Caki2 (cell line): ENCODE measurements at places on chromosomes 6 and 20.

DNA sequence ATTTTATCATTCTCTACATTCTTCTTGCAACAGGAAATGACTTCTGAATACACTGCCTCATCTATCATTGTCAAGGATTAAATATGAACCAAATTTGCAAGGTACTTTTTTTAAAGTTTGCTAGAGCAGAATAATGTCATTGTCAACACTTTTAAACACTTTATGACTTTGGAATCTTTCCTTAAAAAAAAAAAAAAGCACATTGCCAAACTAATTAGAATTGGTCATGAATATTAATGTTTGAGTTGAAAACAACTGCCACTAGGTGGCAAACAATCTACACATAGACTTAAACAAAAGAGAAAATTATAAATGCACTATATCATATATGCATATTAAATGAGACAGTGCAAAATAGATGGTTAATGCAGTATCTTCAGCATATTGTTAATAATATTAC, 32.5 kb upstream of the TMEM244 start:
- DNase-seq, result no peak

DNA sequence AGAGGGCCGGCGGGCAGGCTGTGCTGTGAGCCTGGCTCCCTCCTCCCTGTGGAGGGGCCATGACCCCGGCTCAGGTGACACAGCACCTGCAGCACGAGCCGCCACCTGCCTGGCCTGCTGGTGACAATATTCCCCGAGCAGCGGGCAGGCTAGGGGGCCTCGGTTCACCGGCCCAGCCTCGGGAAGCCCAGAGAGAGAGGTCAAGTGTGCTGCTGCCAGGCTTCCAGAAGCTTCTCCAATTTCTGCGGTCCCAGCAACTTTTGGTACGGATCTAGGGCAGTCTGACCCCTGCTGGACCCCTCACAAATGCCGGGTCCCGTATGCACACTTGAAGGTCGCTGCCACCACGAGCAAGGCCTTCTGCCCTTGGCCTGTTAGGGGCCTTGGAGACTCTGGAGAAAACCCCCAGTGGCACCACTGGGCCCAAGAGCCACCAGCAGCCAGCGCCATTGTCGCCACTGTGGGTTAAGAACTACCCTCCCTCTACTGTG, 38.6 kb upstream of the NOL4L start:
- no peak for DNase-seq

DNA sequence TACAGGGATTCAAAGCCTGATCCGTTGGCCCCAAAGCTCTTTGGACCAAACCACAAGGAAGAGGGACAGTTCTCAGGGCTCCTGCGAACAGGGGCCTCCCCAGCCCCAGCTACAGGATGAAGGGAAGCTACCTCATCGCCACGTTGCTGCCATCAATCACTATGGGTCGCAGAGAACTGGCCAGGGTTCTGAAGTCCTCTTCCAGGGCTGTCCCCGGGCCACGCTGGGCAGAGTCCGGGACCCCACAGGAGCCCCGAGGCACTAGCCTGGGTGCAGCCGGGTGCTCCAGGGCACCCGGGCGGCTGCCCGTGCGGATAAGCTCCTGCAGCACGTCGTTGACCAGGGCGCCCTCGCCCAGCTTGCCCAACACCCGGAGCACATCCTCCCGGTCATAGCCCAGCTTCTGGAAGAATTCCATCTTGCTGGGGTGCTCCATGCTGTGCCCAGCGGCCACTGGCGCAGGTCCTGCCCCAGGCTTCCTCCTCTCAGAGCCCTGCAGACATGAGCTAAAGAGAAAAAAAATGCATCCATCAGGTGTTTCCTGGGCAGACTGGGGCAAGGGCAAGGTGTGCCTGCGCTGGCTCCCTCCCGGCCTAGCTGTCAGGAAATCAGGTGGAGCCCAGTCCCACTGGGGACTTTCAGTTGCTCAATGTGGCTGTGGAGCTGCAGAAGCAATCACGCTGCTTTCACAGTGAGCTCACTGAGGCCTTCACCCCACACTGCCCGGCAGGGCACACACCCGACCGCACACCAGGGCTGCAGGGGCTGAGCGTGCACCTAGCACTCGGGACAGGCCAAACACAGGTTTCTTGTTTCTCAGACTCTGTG, 10.5 kb downstream of the ZC3H12D start:
- no peak for DNase-seq

DNA sequence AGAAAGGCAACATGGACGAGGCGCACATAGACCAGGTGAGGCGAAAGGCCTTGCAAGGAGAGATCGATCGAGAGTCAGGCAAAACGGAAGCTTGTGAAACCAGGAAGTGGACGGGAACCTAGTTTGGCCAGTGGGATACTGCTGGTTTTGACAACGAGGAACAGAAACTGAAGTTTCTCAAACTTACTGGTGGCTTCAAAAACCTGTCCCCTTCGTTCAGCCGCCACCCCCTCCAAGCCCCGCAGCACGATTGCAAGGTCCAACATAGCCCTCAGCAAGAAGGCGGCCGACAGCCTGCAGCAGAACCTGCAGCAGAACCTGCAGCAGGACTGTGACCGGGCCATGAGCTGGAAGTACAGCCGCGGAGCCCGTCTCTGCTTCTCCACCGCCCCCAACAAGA, 238.0 kb downstream of the KHDC1L start:
- no peak for DNase-seq

DNA sequence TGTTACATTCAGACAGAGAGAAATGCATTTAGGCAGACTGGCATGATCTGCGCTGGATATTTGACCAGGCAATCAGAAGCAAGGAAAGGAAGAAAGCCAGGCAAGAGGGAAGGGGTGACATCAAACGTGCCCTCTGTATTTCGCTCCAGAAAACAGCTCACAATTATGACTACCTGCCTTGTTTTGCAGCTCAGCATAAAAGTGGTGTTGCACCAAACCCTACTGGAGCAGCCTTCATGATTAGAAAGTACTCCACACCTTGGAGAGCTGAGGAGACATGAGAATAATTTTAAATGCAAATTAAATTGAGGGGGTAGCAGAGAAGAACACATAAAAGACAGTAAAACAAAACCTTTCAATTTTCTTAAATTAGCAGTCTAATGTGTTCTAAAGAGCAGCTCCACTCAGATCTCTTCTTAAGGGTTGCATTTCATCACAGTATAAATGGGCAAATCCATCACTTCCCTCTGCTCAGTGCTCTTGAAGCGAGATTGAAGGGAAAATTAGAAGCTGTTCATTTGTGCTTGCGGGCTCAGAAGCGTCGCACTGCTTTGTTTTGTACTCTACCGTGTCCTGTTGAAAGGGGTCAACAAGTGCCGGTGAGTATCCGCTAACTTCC, at the start of gene PHACTR1:
Gene PHACTR1, plus strand, starts transcription at position 470 of the 619 bp plus-strand sequence.
- no peak for DNase-seq

- DNase-seq, result no peak
Observed at GRCh38 chr6:31096215-31096614, 16.2 kb downstream of the C6orf15 start.

- no peak for DNase-seq
Observed at GRCh38 chr6:38348371-38348770, 291.4 kb downstream of the BTBD9 start.

- no peak for DNase-seq
Observed at GRCh38 chr6:38113825-38114576, 294.5 kb downstream of the ZFAND3 start.

DNA sequence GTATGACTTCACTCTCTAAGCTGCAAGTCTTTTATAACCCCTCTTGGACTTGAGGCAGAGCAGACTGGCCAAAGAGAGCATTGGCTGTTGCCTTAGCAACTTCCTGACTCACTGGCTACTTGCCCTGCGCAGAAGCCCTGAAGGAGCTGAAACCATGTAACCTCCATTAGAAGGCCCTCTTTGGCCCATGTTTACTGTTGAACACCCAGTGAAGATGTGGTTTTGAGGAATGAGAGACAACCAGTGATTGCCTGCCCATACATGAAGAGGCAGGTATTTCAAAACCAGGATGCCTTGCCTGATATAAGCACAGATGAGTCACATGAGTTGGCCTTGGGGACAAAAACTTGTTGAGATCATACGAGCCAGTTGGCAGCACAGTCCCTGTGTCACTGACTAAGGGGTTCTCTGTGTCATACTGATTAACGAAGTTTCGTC, 182.5 kb downstream of the EDN1 start:
- peak; percentile 8 for DNase-seq

DNA sequence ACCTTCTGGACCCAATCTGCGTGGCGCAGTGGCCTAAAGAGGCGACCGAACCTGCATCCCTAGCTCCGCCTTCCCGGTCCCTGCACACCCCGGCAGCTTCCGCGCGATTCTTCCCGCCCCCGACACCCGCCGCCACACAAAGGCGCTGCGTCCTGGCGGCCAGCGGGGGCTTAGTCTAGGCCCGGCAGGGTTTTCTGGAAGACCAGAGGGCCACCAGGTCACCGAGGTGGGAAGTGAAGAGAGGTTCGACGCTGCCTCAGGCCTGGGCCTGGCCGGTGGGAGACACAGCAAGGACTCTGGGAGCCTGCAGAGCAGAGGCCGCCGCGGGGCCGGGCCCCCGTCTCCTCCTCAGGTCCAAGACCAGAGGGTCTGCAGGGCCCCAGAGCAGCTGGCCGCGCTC, 154.9 kb downstream of the OR2B2 start:
- no peak for DNase-seq

DNA sequence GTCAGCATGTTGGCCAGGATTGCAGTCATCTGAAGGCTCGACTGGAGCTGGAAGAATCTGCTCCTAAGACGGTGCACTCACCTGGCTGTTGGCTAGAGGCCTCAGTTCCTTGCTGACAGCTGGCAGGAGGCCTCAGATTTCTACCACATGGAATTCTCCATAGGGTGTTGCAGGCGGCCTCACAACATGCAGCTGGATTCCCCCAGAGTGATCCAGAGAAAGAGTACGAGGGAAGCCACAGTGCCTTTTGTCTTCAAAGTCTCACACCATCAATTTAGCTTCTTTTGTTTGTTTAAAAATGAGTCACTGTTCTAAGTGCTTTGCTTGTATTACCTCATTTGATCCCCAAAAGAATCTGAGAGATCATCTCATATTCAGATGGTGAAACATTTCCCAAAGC, 65.5 kb upstream of the FYN start:
- DNase-seq, result no peak

DNA sequence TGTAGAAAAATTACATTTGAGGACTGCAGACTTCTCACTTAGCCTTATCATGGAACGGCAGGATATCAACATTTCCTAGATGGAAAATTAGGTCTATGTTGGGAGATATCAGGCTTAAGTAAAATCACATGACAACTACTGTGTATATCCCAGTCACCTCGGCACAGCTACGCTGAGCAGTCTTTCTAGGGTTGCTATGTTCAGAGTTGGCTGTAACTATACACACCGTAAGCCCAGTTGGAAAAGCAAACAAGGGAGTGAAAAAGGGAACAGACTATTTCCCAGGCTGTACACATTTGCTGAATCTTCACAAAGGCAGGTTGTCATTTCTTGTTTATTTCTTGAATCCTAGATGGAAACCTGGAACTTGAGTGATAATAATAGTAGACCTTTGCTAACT, 80.7 kb upstream of the PTPRK start:
- no peak for DNase-seq

- no peak for DNase-seq
Observed at GRCh38 chr6:82259389-82259788, 11.8 kb upstream of the IBTK start.

DNA sequence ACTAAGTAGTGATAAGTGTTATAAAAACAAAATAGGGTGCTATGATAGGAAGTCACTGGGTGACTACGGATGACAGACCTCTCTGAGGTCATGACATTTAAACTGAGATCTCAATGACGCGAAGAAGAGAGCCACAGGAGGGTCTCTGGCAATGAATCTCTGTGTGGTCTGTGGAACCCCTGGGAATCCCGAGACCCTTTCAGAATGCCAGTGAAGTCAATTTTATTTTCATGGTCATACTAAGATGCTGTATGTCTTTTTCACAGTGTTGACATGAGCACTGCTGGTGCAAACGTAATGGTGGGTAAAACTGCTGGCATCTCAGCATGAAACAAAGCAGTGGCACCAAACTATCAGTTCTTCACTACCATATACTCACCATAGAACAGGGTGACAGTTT, 155.0 kb downstream of the GJA10 start:
- no peak for DNase-seq

- DNase-seq, result no peak
Observed at GRCh38 chr6:25278261-25278913, 787 bp upstream of the CARMIL1 start.

DNA sequence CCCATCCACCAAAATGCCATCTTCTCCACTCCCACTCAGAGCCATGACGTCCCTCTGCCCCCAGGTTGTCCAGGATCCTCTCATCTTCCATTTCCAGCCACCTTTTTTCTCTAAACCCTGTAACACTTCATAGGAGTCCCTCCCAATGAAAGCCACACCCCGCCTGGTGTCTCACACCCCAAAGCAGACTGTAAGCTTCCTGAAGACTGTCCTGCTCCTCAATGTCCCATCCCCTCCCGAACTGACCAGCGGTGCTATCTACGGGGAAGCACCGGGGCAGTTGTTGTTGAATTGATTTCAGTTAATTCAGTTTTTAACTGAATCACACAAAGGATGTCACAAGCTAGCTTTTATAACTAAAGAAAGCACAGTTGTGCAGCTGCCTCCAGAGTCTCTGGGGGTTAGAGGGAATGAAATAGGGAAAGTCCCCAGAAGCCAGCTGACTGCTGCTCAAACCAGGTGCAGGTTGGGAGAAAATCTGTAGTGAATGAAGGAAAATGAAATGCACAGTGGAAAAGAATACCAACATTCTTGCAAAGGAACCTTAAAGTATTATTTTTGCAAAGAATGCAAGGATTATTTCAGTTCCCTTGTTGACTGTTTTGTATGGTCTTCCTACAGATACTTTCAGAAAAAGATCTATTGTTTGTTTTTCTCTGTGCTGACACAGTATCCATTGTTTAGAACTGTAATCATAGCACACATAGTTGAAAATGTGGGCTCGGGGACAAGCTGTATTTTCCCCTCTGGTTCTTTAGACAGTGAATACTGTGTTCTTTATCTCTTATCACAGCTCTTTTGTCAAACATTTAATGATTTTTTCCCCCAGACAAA, 222.6 kb upstream of the QKI start:
- DNase-seq, result no peak

DNA sequence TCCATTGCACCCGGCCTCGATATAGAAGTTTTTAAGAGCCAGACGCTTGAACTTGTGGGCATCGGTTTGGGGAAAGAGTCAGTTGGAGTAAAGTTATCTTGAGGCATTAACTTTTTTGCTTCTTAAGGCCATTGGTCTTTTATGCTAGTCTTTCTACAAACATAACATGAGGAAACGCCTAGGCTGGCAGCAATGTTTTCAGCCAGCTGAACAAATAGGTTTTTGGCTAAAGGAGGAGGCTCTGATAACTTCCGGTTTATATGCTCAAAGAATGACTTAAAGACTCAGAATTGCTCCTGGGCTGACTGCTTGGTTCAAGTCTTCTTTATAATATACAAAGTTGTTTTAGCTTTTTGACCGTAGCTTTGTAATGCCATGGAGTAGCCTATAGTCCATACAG, 46.2 kb downstream of the HLA-C start:
- no peak for DNase-seq

DNA sequence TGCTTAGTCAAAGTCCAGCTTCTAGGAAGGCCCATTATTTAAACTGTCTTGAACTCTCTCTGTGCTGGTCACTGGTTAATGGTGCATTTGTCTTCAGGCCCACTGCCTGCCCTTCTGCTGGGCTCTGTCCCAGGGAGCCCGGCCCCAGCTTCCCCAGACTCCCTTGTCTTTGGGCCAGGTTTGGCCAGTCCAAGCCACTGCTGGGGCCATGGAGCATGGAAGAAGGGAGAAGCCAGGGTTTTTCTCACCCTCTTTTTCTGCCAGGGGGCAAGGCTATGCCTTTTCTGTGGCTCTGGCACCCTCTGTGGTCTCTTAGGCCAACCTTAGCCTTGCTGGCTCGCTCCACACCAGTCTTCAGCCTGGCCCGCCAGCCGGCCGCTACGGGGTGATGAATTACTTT, 390.0 kb upstream of the SULF2 start:
- no peak for DNase-seq
